ENCODE measurements at places on chromosomes 6 and 20.

DNA sequence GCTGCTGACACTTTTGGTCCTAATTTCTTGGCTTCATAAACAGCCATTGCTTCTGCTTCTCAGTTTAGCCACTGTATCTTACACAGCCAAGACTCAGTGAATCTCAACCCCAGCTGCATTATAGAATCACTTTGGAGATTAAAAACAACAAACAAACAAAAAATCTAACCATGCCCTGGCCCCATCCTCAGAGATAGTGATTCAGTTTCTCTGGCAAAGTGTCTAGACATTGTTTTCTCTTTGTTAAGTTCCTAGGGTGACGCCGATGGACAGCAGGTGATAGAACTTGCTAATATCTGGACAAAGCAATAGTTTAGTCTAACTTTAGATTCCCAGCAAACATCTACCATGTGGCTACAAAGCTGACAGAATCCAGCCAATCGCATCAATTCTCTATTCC is 2.9 kb downstream of the ADGRF5 start:
- DNase-seq = no peak

DNA sequence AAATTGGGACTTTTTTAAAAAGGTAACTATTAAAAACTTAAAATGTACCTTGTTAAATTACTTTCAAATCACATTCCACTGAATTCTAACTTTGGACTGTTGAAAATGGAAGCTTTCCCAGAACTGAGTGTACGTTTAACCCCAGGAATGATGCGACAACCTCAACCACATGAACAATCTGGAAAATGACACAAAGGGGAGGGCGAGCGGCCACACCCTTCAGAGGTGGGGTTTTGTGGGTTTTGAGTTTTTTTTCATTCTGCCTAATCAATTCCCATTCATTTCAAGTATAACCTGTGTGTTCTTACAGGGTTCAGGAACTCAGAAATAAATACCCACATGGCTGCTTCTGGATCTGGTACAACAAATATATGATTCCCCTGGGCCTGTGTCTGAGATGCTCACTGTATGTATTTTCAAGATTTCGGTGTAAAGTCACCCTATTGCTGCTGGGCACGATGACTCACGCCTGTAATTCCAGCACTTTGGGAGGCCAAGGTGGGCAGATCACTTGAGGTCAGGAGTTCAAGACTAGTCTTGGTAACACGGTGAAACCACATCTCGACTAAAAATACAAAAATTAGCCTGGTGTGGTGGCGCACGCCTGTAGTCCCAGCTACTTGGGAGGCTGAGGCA is 21.6 kb downstream of the CNKSR3 start:
- DNase-seq = no peak

GRCh38 chr20:61027218-61027617 is 224.8 kb upstream of the CDH4 start:
- DNase-seq = no peak

GRCh38 chr6:67698534-67698933 is 936.5 kb upstream of the ADGRB3 start:
- DNase-seq = no peak

DNA sequence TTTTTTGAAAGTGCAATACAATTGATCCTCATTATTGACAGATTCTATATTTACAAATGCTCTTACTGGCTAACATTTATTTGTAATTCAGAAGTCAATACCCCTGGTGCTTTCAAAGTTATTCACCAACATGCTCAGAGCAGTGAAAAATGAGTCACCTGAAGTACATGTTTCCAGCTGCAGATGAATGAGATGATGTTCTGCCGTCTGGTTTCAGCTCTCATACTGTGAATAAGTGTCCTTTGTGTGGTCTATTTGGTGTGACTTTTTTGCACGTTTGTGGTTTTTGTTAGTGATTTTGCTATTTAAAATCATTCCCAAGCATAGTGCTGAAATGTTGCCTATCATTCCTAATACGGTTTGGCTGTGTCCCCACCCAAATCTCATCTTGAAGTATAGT is 22.3 kb upstream of the EYA4 start:
- DNase-seq = no peak

GRCh38 chr6:169344750-169345065 is 91.1 kb upstream of the THBS2 start:
- no peak for DNase-seq

DNA sequence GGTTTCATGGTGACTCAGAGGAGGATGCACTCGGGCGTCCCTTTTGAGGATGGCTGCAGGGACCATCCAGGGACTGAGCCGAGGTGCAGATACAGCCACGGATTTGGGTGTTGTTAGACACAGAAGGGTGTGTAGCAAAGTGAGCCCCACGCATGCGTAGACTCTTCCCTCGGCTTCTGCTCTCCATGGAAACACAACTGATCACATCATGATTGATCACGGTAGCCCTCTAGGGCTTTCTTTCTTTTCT is 606 bp upstream of the ULBP1 start:
- no peak for DNase-seq

DNA sequence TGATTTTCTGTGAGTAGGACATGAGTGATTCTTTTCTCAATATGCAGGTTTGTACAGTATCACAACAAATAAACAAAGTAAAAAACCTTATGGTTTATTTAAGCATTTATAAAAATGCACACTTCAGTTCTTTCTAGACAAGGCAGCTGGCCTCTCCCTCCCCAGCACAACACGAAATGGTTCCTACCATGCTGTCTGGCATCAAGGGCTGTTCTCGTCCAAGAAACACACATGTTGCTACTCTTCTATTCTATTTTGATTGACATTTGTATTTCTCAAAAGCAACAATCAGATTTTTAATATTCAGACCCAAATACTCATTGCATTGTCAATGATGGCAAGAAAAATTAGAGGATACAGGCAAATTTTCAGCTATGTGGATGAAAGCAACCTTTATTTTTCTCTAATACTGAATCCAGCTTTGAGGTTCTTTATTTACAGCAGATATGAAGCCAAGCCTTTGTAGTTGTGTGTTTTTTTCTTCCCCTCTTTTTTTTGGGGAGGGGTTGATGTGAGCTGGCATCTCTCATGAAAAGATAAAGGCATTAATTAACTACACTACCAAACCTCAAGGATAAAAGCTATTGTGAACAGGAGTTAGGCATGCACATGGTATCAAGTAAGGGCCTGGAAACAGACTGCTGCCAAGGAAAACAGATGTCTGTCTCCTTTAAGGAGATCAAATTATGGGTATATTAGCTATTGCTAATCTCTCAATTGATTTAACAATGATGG is 96.4 kb upstream of the PREP start:
- no peak for DNase-seq

GRCh38 chr20:33263784-33264183 is 19.2 kb upstream of the BPIFB1 start:
- DNase-seq = no peak

DNA sequence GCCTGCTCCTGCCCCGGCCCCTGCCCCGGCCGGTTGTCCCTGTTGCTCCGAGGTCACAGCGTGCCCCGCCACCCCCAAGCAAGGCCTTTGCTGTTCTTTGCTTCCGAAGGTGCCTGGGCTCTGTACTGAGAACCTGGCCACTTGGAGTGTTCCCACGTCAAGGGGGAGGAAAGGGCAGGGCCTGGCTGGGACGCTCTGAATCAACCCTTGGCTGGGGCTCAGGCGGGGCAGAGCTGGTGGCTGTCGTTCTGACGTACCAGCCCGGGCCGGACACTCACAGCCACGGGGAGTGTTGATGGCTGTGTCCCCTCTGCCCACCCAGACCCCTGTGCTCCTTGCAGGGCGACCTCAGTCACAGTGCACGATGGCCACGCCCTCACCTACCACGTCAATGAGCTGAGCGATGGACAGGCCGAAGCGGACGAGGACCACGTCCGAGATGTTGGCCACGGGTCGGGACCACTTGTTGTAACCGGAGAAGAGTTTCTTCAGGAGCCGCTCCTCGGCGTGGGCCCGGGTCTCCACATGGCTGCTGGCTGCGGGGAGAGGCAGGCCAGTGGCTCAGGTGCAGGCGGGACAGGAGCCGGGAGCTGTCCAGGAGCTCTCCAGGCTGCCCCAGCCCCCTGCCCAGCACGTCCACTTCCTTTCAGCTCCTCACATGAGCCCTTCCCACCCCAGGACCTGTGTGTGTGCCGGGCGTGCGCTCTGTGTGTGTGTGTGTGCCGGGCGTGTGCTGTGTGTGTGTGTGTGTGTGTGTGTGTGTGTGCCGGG is 1.8 kb downstream of the CHRNA4 start:
- no peak for DNase-seq

DNA sequence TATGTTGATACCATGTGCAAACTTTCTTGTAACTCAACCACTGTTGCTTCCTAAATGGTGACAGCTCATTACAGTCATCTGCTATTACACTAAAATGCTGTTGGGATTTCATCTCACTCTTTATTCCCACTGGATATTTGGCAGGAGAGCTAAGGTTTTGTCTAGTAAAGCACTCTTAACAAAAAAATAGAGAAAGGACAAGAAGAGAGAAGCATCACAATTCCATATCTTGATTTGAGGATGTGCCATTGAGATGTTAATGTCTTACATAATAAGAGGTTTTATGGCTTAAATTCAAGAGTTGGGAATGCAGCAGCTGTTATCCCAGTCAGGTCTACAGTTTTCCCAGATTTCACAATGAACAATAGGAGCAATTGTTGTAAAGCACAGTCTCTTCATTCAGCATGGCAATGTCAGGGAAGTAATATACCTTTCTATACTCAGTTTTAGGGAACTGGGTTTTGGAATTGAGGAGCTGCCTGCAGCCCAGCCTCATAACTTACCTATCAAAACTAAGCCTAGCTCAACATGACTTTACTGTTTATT is 134.9 kb downstream of the ISM1 start:
- DNase-seq = no peak

- no peak for DNase-seq
These were observed 56.6 kb upstream of the RREB1 start for GRCh38 chr6:7050872-7051779.

DNA sequence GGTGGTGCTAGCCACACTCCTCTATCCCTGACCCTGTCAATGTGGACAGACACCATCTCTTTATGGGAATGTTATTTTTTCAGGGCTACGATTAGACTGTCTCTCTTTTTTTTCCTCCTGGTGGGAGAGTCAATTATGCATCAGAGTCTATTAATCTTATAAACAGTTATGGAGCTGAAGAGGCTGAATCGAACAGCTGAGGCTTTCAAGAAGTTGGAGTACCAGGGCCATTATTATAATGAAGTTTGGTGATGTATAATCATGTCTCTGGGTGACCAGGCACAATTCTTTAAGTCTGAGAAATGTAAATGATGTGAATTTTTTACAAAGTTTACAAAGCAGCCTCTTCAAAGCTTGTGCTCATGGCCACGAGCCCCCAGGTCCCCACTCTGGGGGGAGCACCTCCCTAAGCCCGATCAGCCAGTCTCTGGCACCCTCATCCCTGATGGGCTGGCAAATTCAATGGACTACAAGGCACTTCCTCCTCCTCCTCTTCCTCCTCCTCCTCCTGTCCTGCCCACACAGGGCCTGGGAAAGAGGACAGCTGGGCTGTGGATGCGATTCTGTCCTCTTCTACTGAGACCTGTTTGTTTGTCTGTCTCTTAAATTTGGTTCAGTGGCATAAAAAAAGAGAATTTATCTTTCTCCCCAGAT is 43.9 kb upstream of the QKI start:
- no peak for DNase-seq

DNA sequence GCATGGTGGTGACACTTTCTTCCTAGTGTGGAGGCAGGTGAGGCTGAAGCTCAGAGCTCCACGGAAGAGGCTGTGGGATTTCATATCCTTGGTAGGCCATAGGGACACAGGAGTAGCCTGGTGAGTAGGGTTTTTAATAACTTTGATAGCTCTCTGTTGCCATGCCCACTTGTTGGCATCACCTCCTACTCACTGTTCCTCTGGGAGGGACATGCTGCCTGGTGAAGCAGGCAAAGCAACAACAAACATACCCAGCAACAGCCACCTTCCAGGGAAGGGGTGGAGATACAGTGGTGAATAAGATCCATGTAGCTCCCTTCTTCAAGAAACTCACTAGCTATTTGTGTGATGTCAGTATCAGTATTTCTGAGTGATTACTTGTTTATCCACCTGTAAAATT is 285.4 kb downstream of the CLIC5 start:
- no peak for DNase-seq

GRCh38 chr6:150430815-150431214 is 62.0 kb downstream of the IYD start:
- no peak for DNase-seq

DNA sequence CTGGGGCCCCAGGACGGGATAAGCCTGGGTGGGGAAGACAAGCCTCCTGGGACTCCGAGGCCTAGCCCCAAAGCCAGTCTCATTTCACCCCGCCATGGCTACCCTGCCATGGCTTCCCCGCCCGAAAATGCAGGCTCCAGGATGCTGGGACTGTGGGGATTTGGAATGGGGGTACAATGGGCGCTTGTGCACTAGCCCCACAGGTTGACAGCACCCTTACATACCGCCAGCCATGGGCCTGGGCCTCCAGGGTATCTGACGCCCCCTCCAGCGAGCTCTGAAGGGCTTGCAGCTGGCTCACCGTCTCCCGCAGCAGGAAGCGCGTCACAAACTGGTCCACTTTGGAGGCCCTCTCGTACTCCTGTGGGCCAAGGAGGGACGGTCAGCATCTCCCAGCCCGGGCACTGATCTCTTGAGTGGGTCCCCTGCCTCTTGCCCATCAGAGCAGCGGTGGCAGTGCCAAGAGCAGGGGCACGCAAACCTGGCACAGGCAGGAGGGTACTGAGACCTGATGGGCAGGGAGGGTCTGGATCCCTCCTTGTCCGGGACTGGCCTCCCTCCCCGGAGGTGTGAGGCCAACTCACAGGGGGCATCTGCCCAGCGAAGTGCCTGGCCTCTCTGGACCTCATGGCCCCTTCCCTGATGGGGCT is 2.0 kb upstream of the C20orf144 start:
- no peak for DNase-seq

DNA sequence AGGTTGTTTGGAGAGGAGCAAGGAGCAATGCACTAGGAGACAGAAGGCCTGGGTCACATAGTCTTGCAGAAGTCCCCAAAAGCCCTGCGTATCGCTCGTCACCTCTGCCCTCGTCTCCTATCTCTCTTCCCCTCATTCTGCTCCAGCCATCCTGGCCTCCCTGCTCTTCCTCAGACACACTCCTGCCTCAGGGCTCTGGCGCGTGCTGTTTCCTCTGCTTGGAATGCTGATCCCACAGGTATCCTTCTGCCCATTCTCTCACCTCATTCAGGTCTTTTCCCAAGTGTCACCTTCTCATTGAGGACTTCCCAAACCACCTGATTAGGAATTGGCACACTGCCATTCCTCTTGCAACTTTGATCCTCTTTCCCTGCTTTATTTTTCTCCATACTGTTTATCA is 9.0 kb upstream of the SLC2A10 start:
- DNase-seq = no peak

- DNase-seq = no peak
These were observed 34.3 kb upstream of the APCDD1L start for GRCh38 chr20:58549231-58550209.

DNA sequence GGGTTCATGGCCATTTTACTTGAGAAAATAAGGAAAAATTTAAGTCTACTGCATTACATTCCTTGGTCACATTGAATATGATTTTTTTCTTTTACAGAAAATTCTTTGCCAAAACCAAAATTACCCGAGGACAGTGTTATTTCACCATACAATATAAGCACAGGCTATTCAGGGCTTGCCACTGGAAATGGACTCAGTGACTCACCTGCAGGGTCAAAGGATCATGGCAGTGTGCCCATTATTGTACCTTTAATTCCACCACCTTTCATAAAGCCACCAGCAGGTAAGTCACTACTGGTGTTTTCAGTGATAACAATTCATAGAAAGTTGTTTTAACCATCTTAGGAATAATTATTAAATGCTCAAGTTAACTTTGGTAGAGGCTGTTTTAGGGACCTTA is 16.2 kb downstream of the SOBP start:
- DNase-seq = no peak
